Suprapubic skin (tissue), 4 donors: ENCODE measurements at places on chromosomes 1 and 21.

- DNase-seq, result no peak
Observed at GRCh38 chr1:205458777-205459566, 3.1 kb upstream of the BLACAT1 start.

GRCh38 chr1:67947114-67947513 is 103.3 kb downstream of the DIRAS3 start:
- no peak for DNase-seq

- no peak for DNase-seq
Observed at GRCh38 chr21:45478115-45478801, 64.0 kb downstream of the SLC19A1 start.

DNA sequence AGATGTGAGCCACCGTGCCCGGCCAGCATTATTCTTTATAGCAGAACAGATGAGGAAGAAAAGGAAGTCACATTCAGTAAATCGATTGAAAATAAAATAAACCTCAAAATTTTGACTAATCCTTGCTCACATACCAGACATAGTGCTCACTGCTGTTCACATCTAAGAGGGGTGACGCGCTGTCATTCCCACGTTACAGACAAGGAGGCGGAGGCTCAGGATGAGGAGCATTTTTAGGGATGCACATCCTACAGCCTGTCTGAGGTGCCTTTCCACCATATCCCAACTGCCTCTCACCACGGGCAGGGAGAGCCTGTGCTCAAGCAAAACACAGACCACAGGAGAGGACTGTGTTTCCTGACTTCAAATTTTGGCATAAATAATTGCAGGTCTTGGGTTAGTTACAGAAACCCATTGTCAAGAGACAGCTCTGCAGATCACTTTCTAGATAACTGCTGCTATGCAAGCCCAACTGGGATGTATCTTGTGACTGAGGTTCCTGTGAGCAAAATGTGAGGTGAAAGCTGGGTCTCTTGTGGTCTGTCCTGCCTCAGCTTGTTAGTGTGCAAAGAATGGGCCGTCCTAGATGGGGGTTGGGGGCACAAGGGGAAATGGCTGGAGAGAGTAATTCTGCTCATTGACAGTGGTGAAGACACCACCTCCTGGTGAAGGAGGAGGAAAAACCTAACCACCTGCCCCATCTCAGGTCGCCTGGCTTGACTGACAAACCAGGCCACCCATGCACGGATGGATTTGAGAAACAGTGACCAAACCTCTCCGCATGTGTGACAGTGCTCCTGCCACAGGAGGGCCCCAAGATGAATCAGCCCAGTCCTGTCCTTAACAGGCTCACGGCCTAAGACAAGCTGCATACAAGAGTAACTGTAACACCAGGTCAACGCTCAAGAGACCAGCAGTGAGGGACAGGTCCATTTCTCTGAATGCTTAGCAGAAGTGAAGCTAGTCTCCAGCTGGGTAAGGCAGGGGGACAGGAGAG is 8.2 kb downstream of the TNN start:
- DNase-seq, result no peak

- DNase-seq, result no peak
Observed at GRCh38 chr21:38341546-38342012, 84.8 kb downstream of the KCNJ15 start.

DNA sequence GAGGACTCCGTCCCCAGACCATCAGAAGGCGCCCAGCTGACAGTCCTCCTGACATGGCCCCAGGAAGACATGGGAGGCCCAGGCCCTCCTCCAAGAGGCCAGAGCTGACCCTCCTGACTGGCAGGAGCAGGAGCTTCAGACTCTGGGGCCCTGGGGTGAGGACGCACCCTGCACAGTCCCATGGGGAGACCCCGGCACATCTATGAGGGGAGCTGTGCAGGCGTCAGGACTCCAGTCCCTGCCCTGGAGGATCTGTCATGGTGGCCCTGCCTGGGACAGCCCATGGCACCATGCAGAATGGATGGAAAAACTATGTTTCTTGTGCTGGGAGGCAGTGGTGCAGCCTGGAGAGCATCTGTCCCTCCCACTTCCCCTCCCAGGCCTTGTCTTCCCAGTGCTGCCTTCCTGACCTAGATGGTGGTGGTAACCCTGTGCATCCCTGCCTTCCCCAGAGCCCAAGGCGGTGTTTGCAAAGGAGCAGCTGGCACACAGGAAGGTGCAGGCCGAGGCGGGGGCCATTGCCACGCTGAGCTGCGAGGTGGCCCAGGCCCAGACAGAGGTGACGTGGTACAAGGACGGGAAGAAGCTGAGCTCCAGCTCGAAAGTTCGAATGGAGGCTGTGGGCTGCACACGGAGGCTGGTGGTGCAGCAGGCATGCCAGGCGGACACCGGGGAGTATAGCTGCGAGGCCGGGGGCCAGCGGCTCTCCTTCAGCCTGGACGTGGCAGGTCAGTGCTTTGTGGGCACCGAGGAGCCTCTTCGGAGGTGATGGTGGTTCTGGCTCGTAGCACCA is 41.9 kb downstream of the OBSCN start:
- DNase-seq, result no peak

DNA sequence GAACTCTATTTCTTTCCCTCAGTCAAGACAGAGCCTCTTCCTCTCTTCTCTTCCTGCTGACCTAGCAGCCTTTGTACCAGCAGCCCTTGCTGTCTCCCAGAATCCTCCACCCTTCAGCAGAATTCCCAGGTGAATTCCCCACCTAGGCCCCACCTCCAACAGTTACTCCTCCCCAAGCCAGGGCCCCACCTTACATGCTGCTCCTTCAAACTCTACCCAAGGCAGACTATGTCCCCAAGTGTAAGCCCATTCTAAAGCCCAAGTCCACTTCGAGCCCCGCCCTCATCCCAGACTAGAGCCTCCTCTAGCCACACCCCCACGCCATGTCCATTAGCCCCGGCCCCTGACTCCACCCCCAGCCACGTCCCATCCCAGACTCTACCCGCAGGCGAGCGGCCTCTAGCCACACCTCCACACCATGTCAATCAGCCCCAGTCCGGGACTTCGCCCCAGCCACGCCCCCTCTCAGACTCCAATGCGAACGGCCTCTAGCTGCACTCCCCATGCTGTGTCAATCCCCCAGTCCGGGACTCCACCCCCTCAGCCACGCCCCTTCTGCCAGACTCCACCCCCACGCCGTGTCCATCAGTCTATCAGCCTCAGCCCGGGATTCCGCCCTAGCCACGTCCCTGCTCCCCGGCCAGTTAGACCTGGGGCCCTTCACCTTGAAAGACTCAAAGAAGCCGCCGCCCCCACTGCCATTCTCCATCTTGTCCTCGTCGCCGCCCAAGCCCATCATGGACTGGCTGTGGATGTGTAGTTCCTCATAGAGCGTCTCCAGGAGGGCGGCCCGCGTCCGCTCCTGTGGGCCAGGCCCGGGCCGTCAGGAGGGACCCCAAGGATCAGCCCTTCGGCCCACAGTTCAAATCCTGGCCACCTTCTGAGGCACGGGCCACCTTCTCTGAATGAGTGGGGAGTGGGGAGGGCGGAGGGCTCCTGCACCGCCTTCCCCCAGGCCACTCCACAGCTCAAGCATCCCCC is 61.3 kb downstream of the RAP1GAP start:
- DNase-seq, result peak; percentile 75

GRCh38 chr1:226664413-226665101 is 74.5 kb downstream of the ITPKB start:
- no peak for DNase-seq

DNA sequence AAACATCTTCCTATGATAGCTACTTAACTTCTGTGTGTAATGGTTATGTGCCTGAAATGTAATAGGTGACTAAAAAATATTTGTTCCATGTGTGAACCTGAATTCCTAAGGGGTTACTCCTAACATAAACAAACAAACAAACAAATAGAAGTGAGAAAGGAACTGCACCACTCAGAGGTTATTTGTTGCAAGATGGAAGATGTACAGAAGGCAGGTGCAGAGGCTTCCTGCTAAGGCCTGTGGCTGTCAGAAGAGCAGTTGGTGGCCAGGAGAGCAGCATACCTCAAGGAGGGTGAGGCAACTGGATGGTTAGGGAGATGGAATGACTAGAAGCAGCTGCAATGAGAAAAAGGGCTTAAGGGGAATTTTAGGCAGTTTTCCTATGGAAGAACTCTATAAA is 940.6 kb downstream of the TTLL7 start:
- DNase-seq, result no peak

GRCh38 chr1:94416901-94417727 is 1.1 kb upstream of the ABCD3 start:
- DNase-seq, result no peak
